ENCODE measurements at places on chromosomes 5 and 9.

- DNase-seq, result no peak
These were observed 12.2 kb upstream of the PTCH1 start for GRCh38 chr9:95528908-95529502.

GRCh38 chr5:13921578-13921977, 22.9 kb downstream of the DNAH5 start:
- DNase-seq, result no peak

DNA sequence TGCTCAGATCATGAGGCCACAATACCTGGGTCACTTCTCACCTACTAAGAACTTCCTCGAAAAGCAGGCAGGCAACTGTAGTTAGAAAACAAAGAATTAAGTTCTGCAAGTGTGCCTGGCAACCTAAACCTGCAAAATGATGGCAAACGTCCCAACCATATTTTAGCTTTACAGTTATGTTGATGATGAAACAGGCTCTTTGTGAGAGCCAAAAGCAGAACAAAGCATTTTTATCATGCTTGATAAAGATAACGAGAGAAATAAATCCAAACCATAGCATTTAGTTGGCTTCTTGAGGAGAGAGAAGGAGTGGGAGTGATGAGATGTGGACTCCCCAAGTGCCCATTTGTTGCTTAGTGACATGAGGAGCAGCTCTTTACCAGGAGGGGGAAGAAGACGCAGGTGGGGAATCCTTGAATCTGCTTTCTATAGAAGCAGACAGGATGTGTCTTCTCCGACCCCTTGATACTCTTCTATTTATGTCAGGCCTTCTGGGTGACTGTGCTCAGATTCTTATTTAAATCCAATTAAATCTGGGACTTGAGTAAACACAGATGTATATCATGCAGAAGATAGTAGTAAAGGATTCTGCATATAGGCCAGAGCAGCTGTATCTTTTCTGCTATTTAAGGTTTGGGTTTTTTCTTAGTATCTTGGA, 221.2 kb downstream of the TMEM167A start:
- DNase-seq, result no peak

GRCh38 chr9:96441798-96442445, 8.0 kb upstream of the HABP4 start:
- no peak for DNase-seq

GRCh38 chr9:95463148-95464060, 53.4 kb downstream of the PTCH1 start:
- DNase-seq, result no peak

DNA sequence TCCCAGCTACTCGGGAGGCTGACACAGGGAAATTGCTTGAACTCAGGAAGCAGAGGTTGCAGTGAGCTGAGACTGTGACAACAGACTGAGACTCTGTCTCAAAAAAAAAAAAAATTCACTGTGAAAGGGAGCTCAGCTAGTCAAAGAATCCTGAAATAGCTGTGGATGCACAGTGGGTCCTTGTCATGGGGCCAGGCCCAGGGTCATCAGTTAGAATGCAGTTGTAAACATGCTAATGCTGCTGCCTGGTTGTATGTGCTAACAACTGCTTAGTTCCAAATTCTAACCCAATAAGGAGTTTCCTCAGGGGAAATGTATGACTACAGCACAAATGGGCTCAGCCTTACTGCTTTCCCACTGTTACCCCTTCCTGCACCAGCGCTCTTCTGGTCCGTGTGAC, 84.0 kb downstream of the PALM2AKAP2 start:
- no peak for DNase-seq

- DNase-seq, result no peak
These were observed 114.8 kb downstream of the TLE4 start for GRCh38 chr9:79686381-79687130.

DNA sequence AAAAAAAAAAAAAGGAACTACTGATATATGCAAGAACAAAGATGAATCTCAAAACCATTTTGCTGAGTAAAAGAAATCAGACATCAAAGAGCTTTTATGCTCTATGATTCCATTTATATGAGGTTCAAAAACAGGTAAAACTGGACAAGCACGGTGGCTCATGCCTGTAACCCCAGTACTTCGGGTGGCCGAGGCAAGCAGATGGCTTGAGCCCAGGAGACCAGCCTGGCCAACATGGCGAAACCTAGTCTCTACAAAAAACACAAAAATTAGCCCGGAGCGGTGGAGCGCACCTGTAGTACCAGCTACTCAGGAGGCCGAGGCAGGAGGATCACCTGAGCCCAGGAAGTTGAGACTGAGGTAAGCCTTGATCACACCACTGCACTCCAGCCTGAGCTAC, 7.8 kb downstream of the PTBP3 start:
- DNase-seq, result no peak

DNA sequence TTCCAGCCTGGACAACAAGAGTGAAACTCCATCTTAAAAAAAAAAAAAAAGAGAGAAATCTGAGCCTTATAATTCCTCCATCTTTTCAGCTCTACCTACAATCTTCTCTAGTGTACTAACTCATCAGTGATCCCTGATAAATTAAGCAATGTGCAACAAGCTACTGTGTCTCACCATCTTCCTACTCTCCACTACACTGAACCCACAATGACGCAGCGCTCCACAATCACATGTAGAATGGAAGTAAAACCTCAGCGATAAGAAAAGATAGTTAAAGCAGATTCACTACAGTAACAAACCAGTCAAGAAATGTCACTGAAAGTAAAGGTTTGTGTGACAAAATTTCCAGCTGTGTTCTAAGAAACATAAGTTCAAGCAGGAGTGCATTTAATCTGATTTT, 13.5 kb downstream of the ABCA1 start:
- DNase-seq, result no peak

DNA sequence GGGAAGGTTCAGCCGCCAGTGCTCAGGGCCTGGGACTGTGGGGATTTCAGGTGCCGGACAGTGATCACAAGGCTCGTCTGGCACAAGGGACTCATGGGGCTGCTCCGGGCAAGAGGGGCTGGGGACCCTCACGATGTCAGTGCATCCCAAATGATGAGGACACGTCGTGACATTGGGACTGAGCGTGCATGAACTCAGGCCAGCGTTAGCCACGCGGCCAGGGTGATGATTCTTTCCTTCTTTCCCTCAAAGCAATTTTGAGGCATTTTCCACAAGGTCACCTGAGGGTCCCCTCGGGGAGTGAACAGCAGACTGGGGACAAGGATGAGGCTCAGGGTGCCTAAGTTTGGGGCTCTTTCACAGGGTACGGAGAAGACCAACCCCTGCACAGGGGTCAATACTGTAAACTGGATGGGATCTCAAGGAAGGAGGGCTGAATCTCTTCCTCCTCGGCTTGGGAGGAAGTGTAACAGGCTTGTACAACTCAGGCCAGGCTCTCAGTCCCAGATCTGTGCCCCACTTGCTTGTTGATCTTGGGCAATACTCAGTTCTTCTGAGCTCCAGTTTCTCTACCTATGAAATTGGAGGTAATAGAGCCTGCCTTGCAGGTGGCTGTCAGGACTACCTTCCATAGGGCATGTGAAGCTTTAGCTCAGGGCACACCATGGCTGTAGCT, 78.5 kb downstream of the PRRT1B start:
- DNase-seq, result no peak

DNA sequence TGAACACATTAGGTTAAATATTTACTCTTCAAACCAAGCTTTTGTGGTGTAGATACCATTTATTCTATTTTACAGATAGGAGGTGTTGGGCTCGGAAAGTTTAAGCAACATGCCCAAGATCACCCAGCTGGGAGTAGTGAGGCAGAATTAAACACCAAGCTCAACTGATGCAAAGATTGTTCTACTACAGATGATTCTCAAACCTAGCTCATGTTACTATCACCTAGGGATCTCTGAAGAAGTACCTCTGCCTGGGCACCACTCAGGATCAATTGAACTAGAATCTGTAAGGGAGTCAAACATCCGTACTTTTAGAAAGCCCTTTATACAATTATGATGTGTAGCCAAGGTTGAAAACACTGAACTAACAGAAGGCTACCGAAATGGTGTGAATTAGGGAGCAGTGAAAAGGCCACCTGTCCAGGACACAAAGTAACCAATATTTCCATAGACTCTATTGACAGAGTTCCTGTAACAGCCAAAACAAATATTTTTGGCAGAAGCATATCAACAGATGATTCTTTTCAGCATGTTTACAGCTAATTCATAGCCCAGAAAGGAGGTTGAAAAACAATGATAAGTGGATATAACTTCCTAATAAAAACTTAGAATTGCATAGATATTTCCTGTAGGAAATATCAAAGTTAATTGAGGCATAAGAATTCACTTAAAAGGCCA, 158.5 kb upstream of the PTGER4 start:
- DNase-seq, result no peak

GRCh38 chr5:102722931-102723330, 32.2 kb upstream of the PAM start:
- no peak for DNase-seq

GRCh38 chr5:14715481-14715880, 51.0 kb downstream of the OTULIN start:
- no peak for DNase-seq

DNA sequence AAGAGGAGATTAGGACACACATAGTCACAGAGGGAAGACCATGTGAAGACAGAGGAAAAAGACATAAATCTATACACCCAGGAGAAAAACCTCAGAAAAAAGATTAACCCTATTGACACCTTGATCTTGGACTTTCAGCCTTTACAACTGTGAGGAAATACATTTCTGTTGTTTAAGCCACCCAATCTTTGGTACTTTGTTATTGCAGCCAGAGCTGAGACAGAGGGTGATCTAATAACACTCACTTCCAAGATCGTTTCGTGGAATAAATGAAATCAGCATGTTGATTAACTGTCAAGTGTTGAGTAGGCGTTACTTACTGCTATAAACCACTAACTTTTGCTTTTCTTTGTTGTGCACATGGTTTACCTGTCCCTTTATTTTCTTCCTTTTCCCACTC, 361.2 kb upstream of the RIOK2 start:
- DNase-seq, result no peak

GRCh38 chr9:132792547-132792946, 85.5 kb downstream of the AK8 start:
- DNase-seq, result no peak
